ENCODE measurements at places on chromosomes 11 and 22.

DNA sequence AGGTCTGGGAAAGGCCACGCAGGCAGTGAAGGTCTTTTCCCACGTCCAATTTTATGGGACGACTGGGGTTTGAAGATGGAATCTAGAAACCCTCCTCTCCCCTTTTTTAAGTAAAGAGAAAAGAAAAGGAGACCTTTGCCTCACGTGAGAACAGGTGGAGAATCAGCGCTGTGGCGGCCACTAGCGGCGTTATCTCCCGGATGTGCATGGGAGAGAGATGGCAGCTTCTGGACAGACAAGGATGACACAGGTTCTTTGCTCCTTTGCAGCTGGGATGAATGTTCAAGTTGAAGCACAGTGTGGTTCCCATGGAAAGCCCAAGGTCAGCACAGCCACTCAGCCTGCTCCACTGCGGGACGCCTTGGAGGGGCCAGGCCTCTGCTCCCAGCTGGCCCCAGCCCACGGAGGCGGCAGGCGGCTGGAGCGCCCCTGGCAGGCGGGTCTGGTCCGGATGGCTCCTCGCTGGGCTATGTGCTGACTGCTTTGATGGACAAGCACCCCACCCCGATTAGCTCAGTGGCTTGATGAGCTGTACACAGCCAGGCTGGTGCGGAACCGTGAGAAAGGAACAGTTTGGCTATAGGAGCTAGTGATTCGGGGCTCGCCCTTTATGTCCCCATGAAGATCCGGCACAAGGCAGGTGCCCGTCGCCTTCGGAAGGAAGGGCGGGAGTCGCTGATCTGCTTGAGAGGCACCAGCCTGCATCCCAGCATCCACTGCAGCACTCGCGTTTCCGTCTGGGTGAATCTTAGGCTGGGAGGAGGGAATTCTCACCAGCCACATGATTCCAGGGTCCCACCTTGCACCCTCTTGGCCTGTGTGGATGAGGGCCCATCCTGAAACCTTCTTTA is 14.5 kb upstream of the BID start:
- no peak for DNase-seq

DNA sequence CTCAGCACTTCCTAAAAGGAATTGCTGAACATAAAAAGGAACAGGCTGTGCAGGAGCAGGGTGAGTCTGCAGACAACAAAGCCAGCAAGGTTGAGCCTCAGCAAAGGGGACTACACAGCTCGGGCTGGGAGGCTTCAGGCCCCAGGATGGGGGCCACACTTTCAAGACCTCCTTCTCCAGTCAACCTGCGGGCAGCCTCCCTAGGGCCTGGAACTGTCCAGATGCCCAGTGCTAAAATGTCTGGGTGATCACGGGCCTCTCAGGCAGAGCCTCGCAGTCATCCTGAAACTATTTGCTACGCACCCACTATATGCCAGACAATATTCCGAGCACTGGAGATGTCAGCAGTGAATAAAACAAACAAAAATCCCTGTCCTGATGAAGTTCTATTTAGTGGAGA is 3.9 kb upstream of the NEFH start:
- DNase-seq = no peak

DNA sequence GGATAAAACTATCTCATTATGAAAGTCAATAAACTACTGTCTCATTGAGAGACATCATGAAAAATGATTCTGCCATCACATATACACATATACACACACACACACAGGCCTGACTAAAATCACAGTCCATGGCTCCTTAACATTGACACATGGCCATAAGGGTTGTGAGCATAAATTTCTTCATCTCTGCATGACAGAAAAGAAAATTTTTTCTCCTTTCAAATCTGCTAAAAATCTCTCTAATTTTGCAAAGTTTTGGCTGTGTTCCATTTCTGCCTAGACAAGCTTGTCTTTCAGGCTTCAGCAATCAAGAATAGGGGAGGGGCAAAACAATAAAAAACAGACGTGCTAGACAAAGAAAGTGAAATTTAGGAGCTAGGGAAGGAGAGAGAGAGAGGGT is 324.5 kb downstream of the LRRC4C start:
- no peak for DNase-seq

- no peak for DNase-seq
Measured at GRCh38 chr22:35192129-35192918, 65.0 kb upstream of the HMGXB4 start.

- no peak for DNase-seq
Measured at GRCh38 chr22:40334899-40335298, 11.4 kb upstream of the ADSL start.

All from trophoblast cell (in vitro differentiated cells and primary cell).